ENCODE measurements at places on chromosomes 12 and 14.

DNA sequence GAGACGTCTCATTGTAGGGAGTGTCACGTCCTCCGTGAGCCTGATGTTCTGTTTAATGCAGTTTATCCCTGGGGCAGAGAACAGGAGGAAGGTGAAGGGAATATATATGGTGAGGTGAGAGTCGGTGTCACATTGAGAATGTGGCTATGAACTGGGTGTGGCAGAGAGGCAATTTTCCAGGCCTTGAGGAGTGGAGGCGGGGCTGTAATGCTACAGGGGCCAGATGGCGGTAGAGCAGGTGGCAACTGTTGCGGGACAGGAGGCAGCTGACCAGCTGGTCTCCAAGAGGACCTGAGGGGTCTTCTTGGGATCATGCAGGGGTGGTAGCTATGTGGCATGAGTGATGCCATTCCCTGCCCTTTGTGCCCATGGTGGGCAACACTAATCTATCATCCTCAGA is 59.6 kb downstream of the CACNA1C start:
- no peak for DNase-seq

- DNase-seq: peak; percentile 30
Measured at GRCh38 chr12:94718114-94718513, 67.8 kb upstream of the TMCC3 start.

- DNase-seq: no peak
Measured at GRCh38 chr14:53509276-53510244, 356.4 kb upstream of the DDHD1 start.

GRCh38 chr14:96400495-96400894 is 8.6 kb downstream of the AK7 start:
- DNase-seq: no peak

DNA sequence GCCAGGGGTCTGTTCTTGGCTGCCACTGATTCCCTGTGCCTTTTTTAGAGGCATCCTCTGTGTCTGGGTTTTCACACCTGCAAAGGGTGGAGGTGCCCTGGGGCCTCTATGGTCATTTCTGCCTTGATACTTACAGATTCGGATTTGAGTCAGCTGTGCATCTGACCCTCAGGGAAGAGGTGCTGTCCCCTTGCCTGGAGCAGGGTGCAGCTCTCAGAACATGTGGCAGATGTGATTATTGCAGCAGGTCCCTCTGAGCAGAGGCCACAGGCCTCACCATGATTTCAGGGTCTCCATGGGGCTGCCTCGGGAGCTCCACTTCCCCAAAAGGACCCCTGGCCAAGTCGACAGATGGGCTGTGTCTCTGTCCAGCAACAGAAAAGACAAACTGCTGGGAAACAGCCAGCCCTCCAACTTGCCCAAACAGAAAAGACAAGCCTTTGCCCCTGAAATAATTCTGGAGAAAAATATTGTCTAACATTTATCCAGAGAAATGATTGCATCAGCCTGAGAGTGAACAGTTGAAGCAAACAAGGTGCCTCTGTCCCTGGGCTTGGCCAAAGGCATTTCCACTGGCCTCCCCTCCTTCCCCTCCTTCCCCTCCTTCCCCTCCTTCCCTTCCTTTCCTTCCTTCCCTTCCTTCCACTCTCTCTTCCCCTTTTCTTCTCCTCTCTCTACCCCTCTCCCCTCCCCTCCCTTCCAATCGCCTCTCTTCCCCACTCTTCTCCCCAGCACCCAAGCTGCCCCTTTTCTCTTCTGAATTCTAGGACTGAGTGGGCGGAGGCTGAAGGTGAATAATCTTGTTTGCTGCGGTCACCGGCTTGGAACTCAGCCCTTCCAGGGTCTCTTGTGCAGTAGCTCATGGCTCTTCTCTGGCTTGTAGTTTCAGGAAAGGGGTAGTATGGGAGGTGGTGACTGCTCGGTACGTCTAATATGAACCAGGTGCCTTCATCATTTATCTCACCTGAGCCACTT is 676 bp downstream of the SERPINA3 start:
- no peak for DNase-seq

DNA sequence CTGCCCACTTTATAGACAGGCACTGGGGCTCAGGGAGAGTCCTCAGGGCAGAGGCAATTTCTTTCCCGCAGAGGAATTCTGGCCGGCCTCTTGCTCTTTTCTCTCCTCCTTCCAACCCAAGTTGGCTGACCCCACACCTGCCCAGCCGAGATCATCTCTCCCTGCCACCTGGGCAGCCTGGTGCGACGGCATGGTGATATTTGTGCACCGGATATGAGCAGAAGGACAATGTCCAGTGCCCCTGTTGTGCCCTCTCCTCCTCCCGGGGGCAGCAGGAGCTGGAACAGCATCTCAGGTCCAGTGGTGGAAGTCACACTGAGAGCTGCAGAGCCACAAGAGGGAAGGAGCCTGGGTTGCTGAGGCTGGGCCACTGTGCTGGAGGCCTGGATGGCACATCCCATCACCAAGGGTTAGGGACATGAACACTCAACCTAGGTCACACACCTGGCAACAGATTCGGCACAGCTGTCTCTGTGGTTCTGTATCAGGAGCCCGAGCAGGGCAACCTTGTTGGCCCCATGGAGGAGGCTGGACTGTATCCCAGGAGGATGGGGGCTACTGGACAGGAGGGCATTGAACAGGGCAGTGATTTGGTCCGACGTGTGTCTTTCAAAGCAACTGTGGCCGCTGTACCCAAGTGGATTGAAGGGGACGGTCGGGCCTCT is 57.7 kb upstream of the DIO3 start:
- no peak for DNase-seq

GRCh38 chr14:101754893-101755292 is 6.6 kb upstream of the PPP2R5C start:
- no peak for DNase-seq

- peak; percentile 52 for DNase-seq
Measured at GRCh38 chr14:93231129-93231979, 24.3 kb downstream of the UBR7 start.

GRCh38 chr14:103298620-103299019 is 35.4 kb upstream of the EIF5 start:
- no peak for DNase-seq

DNA sequence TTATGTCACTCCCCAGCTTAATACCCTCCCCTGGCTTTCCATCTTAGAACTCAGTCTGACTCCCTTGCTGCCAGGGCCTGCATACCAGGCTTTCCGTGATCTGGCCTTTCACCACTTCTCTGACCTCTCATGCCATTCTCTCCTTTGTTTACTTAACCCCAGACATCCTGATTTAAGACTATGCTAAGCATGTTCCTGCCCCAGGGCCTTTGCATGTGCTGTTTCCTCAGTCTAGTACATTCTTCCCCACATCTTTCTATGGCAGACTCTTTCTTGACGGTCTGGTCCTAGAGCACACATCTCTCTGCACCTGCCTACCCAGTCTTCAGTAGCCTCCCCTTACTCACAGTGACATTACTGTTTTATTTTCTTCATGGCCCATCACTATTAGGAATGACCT is 42.2 kb downstream of the PLXNC1 start:
- no peak for DNase-seq

- no peak for DNase-seq
Measured at GRCh38 chr14:51462182-51462581, 189.5 kb upstream of the FRMD6 start.

GRCh38 chr12:92784797-92785562 is 82.2 kb downstream of the PLEKHG7 start:
- DNase-seq: peak; percentile 76

DNA sequence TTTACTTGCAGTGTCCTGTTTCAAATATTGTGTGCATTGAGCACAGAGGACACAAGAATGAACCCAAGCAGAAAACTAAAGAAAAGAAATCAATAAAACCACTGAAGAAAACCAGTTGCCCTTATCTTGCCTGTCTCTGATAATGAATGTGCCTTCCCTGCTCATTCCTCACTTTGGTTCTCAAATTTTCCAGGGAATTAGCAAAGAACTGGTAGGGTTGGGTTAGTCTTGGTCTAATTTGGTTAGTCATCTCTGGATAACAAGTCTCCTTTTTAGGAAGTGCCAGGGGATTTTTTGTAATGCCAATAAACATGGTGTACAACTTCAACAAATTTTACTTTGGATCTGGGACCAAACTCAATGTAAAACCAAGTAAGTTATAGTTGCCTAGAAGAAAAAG is 65.7 kb downstream of the DAD1 start:
- no peak for DNase-seq

DNA sequence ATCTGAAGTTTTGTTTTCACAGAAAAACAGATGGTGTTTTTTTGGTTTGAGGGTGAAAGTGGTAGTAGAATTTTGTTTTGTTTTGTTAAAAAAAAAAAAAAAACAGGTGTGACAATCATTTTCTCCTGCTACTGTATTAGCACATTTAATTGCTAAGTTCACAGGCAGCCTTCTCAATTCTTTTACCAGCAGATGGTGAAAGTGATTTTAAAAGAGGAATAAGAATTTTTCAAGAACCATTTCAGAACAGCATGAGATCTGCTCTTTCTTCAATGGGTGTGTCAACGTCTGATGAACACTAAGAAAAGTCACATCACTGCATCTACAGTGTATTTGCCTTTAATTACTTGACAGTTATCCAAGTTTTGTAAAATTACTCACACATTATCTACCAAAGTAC is 303.7 kb upstream of the USP15 start:
- DNase-seq: no peak

GRCh38 chr14:99570544-99571302 is 33.3 kb downstream of the CCDC85C start:
- no peak for DNase-seq

DNA sequence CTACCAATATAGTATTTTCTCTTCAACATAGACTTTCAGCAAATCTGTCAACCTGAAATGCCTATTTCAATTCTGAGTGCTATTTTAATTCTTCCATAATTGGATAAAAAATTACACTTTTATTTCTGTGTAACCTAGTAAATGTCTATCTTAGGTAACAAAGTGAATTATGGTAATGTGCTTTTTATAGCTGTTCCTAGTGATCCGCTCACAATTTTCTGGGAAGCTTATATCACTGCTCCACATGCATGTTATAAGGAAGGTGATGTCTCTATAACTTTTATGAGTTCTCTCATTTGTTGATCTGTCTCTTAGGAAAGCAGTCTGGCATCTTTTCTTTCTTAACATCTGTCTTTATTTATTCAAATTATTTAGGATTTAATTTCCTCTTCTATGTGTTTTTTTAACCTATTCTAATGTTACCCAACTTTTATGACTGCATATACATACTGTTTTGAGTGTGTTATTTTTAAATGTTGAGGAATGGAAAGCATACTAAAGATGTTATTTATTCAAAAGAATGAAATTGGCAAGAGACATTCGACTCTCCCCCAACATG is 777.1 kb upstream of the MDGA2 start:
- DNase-seq: no peak

- no peak for DNase-seq
Measured at GRCh38 chr12:11810206-11810545, 160.7 kb downstream of the ETV6 start.

- no peak for DNase-seq
Measured at GRCh38 chr12:58249610-58250009, 308.2 kb downstream of the ATP23 start.

GRCh38 chr14:101506211-101506925 is 54.9 kb upstream of the DIO3 start:
- DNase-seq: no peak

DNA sequence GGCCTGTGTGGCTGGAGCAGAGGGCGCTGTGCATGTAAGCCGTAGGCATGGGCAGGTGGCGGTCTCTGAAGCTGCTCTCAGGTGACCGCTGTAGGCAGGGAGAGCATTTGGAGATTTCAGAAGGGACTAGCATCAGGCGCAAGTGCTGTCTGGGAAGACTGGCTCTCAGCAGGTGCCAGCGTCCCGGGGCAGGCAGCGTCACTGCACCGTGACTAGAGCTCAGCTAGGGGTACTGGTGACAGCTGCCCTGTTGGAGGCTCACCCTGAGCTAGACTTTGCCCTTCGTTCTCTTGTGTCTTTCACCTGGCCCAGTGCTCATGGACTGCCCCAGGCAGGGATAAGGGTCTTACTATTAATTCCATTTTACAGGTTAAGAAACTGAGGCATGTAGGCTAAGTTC is 78.9 kb downstream of the DDX51 start:
- DNase-seq: no peak

- no peak for DNase-seq
Measured at GRCh38 chr12:97616946-97617345, 154.3 kb downstream of the RMST start.
